ENCODE measurements at places on chromosomes 16 and 17. TPM values are rescaled to one million over a fixed set of nuclear protein-coding genes. Genes with fewer than 3 reads are reported as not detected.

DNA sequence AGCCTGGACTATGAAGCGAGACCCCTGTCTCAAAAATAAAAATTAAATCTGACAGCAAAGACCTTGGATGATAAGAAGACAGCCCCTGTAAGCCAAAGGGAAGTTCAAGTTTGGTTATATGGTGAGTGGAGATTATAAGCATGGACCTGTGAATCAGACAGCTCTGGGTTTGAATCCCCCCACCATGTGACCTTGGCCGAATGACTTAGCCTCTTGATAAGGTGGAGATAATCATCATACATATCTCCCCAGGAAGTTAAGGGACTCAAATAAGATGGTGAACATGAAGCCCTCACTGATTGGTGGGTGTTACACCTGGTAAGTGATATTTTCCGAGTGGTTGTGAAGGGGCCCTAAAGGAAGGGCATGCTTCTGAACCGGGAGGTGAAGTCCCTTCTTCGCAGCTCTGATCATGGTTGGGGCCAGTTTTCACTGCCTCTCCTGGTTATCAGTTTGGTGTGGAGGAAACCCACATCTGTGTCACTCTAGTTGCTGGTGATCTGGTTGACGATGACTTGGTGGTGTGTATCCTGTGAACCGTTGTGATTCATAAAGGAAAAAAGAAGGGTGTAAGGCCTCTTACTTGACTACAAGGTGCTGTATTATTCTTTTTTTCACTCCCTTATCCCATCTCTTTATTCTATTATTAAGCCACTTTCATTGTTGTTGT is 61.7 kb upstream of the CLEC18A start:
- DNase-seq = no peak

MGAT5B gene
- total RNA-seq = 0.56 TPM

GRCh38 chr16:65817066-65817465 is 549.4 kb upstream of the CDH5 start:
- no peak for DNase-seq

DNA sequence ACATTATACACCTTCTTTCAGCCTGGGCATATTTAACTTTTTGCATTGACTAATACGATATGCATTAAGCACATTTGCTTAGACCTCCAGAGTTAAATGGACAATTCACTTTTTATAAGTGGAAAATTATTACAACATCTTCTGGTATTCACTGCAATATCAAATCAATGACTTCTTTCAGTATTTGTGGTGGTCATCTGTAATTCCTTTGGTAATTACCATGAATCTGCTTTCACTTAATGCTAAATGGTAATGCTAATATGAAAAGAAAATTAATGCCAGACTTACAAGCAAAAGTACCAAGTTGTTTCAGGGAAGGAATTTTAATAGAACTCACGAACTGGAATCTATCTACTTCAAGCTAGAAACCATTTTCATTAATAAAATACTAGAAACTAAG is 6.4 kb downstream of the GPATCH8 start:
- DNase-seq = no peak

SDR42E1 gene
- total RNA-seq = 0.28 TPM

- DNase-seq = no peak
These were observed 604 bp downstream of the HS3ST3B1 start for GRCh38 chr17:14301279-14302090.
